ENCODE measurements at places on chromosomes 4 and X. TPM values are rescaled to one million over a fixed set of nuclear protein-coding genes. Genes with fewer than 3 reads are reported as not detected.

Gene NALF2
- 0.20 TPM for total RNA-seq

Gene GRIA2
- not detected for total RNA-seq

Gene GCNA
- 5.7 TPM for total RNA-seq

Gene MUC7
- total RNA-seq: not detected

Gene ETDA
- not detected for total RNA-seq

Gene KCNIP4
- not detected for total RNA-seq

Gene AFF1
- total RNA-seq: 72.1 TPM

Gene UCP1
- total RNA-seq: not detected

Gene REELD1
- total RNA-seq: 0.12 TPM

Gene IBSP
- total RNA-seq: not detected

Gene SUPT20HL1
- total RNA-seq: not detected

Gene CT45A3
- not detected for total RNA-seq

Gene PAGE2B
- total RNA-seq: 0.63 TPM

Gene DOK7
- total RNA-seq: not detected

Data from T-helper 1 cell treated with Interleukin-12 subunit alpha and Interleukin-12 subunit beta and Interleukin-4 antibody, amounts not matched to agents 30 ng/mL and 1 ng/mL, for 36 hours (primary cell).